ENCODE measurements at places on chromosomes 5 and 9.

GRCh38 chr5:144778561-144778960 is 607.9 kb downstream of the KCTD16 start:
- DNase-seq = no peak

GRCh38 chr5:177332896-177333260 is 18.6 kb downstream of the LMAN2 start:
- DNase-seq = no peak

- no peak for DNase-seq
Measured at GRCh38 chr9:16133032-16133431, 580.2 kb downstream of the CCDC171 start.

DNA sequence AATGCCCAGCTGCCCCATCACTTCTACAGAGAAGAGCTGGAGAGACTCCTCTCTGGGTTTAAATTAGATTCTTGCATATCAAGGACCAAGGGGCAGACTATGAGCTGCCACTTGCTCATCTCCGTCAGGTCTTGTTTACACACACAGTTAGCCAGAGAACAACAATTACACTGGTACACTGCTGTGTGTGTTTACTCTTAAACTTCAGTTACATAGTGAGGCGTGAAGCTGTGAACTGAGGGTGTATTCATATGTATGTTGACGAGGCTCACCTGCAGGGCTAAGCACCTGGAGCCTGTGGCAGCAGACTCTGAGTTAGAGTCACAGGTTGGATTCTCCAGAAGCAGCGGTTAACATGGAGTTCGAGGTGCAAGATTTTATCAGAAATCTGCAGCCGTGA is 155.4 kb upstream of the ANKH start:
- DNase-seq = no peak

- no peak for DNase-seq
Measured at GRCh38 chr9:100084734-100085133, 14.1 kb downstream of the ERP44 start.

DNA sequence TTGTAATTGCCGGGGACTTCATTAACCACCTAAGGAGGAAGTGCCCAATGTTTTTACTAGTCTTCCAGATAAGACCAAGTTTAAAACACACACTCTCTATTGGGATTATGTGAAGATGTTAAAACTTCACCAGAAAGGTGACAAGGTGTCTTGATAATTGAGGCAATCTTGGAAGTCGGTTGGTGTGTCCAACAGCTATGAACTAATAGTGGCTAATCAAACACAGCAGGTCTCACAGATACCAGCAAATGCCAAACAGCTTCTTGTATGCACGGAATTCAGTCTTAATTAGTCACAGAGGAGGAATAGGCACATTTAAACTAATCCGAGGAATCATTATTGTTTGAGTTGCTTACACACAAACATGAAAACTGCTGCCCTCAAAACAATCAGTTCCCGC is 214.5 kb downstream of the SEC61B start:
- no peak for DNase-seq
